ENCODE measurements at places on chromosomes 12 and 14. TPM values are rescaled to one million over a fixed set of nuclear protein-coding genes. Genes with fewer than 3 reads are reported as not detected.

DNA sequence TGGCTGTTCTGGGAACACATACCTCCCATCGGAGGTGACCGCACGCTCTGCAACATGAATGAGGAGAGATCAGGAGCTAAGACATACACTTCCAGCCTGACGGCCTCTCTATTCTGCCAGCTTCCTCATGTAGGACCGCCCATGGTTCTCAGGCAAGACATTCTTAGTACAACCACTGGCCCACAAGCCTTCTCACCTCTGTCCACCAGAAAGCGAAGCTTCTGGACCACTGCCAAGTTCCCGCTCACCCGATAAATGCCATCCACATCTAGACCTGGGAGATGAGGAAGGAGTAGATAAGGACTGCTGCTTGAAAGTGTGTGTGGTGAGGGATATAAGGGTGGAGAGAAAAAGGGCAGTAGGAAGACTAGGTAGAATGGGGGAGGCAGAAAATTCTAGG is 5.2 kb downstream of the ARHGAP9 start:
- H3K36me3 ChIP-seq, result no peaks in the 10 kb centered on the region
- H3K27ac ChIP-seq, result no peak overlapping the region
- no peak for DNase-seq
- H3K4me1 ChIP-seq, result peaks cover 3% of the 10 kb centered on the region
- peaks cover 91% of the 10 kb centered on the region for H3K27me3 ChIP-seq
- H3K4me3 ChIP-seq, result no peak overlapping the region

GRCh38 chr12:105355752-105356151 is 25.3 kb downstream of the C12orf75 start:
- DNase-seq, result no peak
- no peaks in the 10 kb centered on the region for H3K36me3 ChIP-seq
- no peaks in the 10 kb centered on the region for H3K27me3 ChIP-seq
- no peak overlapping the region for H3K4me3 ChIP-seq
- no peak overlapping the region for H3K27ac ChIP-seq

Gene LTBR
- polyA plus RNA-seq, result 101 TPM

Gene SPIC
- not detected for polyA plus RNA-seq

All from keratinocyte (primary cell).